ENCODE measurements at places on chromosomes 2 and 18. TPM values are rescaled to one million over a fixed set of nuclear protein-coding genes. Genes with fewer than 3 reads are reported as not detected.

The MAP3K19 gene
- total RNA-seq: not detected

The FOXD4L1 gene
- total RNA-seq: 0.17 TPM

The INSIG2 gene
- total RNA-seq: 9.9 TPM

The LYPD1 gene
- 0.17 TPM for total RNA-seq

The GPR39 gene
- 1.3 TPM for total RNA-seq

The GNLY gene
- total RNA-seq: not detected

The CHRND gene
- total RNA-seq: not detected

The APOB gene
- under 0.01 TPM for total RNA-seq

The MRO gene
- total RNA-seq: under 0.01 TPM

The DPP10 gene
- total RNA-seq: not detected

The CFLAR gene
- total RNA-seq: 80.4 TPM

The TCF7L1 gene
- 0.83 TPM for total RNA-seq

The TRAPPC12 gene
- total RNA-seq: 53.2 TPM

The TPO gene
- total RNA-seq: not detected

The COL6A3 gene
- 1,525 TPM for total RNA-seq

The HOXD8 gene
- total RNA-seq: not detected

The MYO7B gene
- under 0.01 TPM for total RNA-seq

The TDRD15 gene
- total RNA-seq: not detected

The MYL12B gene
- 473 TPM for total RNA-seq

The CSRNP3 gene
- 0.66 TPM for total RNA-seq

The CHST10 gene
- total RNA-seq: 7.4 TPM

All from fibroblast of lung (primary cell).